Stimulated activated CD8-positive, alpha-beta memory T cell treated with anti-CD3 and anti-CD28 coated beads, Interleukin-4, amount 100 ng/mL, for 1 hour (primary cell): ENCODE measurements at places on chromosomes 5 and 9.

- DNase-seq = no peak
These were observed 59.1 kb downstream of the PJA2 start for GRCh38 chr5:109350537-109351270.

GRCh38 chr5:20649966-20650365, 662.0 kb upstream of the CDH18 start:
- DNase-seq = no peak

DNA sequence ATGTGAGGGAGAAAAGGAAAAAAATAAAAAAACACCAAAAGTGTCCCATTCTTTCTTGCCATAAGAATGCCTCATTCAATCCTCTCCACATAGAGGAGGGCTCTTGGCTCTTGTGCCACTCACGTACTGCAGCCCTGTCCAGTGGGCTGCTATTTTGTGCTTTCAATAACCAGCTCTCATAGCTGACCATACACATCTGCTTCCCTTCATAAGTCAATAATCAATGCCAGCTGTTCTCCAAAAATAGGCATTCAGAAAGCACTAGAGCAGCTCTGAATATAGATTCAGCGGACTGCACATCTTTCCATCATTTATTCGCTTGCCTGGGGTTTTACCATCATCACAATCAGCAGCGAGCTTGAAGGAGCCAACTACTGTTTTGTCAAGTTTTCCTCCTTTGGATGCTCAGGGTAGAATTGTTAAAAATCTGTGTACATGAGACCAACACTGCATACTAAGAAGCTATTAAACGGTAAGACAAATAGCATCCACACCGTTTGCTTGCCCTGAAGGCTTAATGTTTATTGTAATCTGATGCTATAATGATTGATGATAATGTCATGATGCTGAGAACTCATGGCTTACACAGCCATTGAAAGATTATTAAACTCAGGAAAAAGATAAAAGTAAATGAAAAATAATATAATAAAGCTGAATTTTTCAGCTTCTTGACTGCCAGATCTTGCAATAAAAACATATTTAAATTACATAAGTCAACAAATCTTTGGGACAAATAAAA, 80.0 kb downstream of the OXCT1 start:
- no peak for DNase-seq

DNA sequence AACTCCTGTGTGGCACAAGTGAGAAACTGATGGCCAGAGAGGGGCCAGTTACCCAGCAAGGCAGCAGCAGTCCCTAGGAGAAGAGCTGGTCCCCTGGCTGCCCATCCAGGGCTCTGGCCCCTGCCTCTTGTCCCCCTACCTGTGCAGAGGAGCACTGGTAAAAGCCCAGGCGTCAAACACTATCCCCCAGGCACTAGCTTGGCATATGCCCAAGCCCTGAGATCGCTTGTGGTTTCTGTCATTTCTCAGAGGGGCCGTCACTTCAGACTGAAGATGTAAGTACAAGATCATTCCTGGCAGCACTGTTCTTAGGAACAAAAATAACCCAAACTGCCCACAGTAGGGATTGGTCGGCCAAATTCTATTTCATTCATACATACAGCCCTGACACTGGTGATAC, 53.9 kb downstream of the COL15A1 start:
- no peak for DNase-seq

- no peak for DNase-seq
These were observed 177.8 kb downstream of the NSG2 start for GRCh38 chr5:174223355-174223754.

DNA sequence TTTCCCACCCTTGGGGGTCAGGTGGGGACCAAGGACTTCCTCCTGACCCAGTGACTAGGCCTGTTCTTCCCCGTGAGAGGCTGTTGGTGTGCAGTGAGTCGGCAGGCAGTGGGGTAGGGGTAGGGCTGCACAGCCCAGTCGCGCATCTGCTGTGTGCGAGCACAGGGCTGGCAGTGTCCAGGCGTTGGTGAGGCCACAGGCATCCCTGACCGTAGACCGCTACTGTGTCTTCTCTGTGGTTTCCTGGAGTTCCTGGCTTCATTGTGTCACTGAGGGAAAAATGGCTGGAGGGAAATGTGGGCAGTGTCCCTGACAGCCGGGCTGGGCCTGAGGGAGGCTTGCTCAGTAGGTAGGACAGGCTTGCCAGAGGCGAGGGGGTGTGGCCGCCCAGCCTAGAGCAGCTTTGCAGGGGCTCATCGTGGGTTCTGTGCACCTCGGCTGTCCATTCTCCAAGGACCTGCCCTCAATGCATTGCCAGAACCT, 95.4 kb downstream of the CACNA1B start:
- no peak for DNase-seq

DNA sequence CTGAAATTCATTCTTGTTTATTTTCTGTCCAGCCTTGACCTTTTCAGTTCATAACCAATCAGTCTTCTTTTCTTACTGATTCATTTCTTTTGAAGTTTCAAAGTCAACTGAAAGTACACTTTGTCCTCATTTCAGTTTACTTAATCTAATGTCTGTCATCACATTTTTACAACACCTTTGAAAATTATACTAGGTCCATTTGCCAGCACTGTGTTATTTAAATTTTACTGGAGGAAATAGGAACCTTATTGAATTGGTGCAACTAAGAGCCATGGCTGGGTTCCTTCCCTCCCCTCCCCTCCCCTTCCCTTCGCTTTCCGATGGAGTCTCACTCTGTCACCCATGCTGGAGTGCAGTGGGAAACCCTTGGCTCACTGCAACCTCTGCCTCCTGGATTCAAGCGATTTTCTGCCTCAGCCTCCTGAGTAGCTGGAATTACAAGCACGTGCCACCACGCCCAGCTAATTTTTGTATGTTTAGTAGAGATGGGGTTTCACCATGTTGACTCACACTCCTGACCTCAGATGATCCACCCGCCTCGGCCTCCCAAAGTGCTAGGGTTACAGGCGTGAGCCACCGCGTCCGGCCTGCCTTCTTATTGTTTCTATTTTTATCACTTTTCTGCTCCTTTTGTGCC, 6.3 kb downstream of the RMI1 start:
- no peak for DNase-seq

GRCh38 chr5:87113861-87114260, 153.8 kb upstream of the RASA1 start:
- no peak for DNase-seq

DNA sequence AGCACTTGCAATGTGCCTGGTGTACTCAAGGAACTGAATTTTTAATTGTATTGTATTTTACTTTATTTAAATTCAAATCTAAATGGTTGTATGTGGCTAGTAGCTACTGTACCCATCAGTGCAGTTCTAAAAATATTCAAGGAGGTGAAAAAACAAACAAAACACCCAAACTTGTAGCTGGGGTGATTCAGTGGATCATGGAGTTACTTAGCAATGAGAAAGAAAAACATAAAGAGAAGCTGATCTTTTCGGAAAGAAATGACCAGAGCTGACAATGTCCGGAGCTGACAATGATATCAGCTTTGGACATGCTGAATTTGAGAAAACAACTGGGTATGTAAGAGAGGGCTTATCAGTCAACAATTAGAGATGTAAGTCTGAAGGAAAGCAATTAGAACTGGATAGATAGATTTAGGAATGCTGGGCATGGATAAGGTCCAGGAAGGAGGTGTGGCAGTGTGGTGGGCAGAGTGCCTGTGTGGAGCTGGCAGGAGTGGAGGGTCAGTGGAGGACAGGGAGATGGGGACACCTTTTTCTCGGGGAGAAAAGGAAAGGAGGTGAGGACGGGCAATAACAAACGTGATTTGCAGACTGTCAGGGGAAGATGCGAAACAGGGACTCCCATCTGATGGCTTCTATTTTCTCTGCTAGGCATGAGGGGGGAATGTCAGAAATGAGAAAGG, 113.2 kb downstream of the DCP2 start:
- DNase-seq = no peak

DNA sequence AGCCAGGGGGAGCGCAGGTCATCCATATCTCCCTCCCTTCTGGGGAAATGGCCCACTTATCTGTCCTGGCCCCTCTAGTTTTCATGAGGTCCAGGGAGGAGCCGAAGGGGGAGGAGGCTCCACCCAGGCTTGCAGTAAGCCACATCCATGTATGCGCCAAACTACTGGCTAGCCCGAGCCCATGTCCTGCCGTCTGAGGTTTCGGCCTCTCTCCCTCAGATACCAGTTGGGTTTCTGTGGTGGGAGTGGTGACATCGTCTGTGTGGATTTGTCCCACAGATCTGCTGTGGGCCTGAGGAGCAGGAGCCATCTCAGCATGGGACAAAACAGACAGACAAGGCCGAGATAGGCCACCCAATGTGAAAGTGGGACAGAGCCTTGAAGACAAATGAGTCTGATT, 78.3 kb upstream of the ORM1 start:
- DNase-seq = no peak

DNA sequence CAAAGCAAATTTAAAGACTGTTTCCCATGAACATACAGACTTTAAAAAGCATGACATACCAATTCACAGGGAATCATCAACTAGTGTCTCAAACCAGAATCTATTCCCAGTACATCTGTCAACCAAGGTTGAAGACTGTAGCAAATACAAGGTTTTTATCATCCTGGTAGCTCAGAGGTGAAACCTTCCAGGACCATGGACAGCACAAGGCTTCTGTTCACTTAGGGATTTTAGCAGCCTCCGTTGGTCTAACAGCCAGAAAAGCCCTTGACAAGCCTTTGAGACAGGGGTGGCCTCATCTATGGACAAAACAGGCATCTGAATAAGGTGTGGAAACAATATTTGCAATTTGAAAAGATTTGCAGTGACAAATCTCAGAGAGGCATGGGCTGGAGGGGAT, 119.0 kb downstream of the TRIM32 start:
- DNase-seq = no peak

DNA sequence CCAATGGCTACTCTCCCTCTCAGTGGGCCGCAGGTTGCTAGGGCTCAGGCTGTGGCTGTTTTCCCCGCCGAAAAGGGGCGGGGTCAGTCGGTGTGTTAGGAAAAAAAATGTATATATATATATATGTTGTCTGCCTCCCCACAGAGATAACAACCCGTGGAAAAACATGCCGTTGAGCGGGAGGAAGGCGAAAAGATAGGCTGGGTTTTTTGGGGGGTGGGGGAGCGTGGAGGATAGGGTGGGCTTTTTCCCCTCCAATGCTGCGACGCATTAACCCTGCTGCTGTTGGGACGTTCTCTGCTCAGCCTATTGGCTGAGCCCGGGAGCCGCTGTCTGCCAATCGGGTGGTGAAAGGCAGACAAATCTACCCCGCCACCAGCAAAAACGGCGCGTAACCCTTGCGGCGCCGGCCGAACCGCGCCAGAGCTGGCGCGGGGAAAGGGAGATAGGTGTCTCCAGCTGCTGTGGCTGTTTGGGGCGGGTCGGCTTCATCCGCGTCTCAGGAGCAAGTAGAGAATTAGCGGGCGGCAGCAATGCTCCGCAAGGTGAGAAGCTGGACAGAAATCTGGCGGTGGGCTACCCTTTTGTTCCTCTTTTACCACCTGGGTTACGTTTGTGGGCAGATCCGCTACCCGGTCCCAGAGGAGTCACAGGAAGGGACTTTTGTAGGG, at the start of gene PCDHGC4:
Gene PCDHGC4, plus strand, starts transcription at position 390 of the 671 bp plus-strand sequence. Its CDS starts 144 bp downstream, at position 534.
- DNase-seq = no peak

DNA sequence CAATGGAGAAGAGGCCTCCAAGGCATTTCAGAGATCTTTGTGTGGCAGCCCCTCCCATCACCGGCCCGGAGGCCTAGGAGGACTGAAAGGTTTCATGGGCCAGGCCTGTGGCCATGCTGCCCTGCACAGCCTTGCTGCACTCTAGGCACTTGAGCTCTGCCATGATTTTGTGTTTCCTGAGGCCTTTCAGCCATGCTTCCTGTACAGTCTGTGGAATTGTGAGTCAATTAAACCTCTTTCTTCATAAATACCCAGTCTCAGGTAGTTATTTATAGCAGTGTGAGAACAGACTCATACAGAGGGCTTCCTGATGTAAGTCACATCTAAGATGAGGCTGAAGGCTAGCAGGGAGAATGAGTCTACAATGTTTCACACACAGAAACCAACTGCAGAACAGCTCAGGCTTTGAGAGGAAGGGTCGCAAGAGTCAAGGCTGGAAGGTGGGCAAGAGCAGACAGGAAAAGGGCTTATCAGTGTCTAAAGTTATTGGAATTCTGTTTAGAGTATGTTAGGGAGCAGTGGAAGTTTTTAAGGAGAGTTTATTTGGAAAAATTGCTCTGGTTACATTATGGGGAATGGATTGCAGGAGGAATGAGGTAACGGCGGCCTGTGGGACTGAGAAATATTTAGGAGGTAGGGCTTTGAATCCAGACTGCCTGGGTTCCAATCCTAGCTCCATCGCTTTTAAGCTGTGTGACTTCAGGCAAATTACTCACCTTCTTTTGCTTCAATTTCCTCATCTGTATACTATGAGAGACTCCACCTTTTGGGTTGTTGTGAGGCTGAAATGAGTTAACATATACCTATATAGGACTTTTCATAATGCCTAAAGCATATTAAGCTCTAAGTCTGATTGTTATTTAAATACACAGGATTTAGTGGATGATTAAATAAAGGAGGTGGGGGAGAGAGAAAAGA, 291.2 kb downstream of the CWC27 start:
- no peak for DNase-seq

GRCh38 chr9:70609542-70610286, 195.3 kb upstream of the KLF9 start:
- no peak for DNase-seq

DNA sequence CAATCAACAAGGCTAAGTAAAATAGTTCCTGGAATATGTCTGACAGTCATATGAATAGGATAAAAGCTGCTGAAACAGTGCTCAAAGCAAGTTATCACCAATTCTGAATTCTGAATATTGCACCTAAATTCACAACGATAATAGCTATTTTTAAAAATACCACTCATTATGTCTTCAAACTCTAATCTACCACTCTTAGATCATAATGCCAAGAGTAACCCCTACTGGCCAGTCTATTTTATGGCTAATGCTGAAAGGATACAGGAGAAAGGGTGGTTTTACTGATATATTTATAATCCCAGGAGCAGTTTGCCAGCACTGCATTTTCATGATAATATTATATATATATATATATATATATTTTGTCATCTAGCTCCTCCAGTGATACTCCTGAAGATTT, 232.8 kb downstream of the PDE4D start:
- no peak for DNase-seq
